Erythroblast (primary cell): ENCODE measurements at places on chromosomes 2 and 18.

GRCh38 chr2:230691005-230691647, 21.5 kb upstream of the CAB39 start:
- no peak for DNase-seq

DNA sequence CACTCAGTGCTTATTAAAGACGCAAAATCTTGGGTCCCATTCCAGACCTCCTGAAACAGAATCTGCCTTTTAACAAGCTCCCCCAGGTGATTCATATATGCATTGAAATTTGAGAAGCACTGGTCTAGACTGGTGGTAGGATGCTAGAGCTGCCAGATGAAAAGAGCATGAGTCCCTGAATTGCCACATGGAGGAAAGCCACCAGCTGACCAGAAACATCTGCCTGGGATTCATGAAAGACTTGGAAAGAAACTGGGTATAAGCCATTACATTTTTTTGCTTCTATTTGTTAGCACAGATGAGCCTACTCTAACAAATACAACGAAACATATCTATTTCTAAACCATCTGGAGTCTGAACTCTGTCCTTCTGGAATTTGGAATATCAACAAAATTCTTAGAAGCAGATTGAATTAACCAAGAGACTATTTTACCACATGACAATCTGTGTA, 228.9 kb downstream of the RBM43 start:
- DNase-seq = no peak

GRCh38 chr2:618005-618404, 59.2 kb downstream of the TMEM18 start:
- no peak for DNase-seq

DNA sequence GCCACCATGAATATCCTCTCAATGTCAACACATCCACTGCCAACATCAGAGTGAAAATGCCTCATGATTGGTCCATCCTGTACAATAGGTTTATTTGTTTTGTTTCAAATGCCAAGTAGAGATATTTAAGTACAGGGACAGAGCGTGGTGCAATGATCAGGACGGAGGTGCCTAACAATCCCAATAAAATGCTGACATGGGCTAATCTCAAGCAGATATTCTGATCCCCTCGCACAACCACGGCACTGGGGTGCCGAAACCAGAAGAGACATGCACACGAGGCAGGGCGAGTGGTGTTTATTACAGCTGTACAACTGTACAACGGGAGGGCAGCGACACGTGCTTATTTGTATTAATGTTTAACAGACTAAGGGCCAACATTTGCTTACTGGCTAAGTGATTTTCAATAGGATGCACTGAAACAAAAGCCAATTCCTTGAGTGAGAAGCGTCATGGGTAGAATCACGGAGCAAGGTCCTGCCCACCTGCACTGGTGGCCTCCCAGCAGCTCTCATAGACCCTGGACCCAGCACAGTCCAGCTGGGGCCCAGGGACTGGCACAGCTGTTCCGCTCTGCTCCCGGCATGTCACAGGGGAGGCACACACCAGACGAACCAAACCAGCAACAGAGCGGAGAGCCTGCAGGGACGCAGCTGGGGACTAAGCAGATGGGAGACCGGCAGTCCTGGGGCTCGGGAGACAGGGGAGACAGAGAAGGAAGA, 101.4 kb downstream of the HDAC4 start:
- no peak for DNase-seq

GRCh38 chr2:157364257-157364974, 38.8 kb upstream of the ERMN start:
- no peak for DNase-seq

- no peak for DNase-seq
Observed at GRCh38 chr2:14255135-14255820, 377.2 kb upstream of the LRATD1 start.

GRCh38 chr2:119482481-119483394, 41.5 kb downstream of the SCTR start:
- DNase-seq = no peak

- no peak for DNase-seq
Observed at GRCh38 chr18:79327199-79327721, 68.5 kb upstream of the NFATC1 start.

DNA sequence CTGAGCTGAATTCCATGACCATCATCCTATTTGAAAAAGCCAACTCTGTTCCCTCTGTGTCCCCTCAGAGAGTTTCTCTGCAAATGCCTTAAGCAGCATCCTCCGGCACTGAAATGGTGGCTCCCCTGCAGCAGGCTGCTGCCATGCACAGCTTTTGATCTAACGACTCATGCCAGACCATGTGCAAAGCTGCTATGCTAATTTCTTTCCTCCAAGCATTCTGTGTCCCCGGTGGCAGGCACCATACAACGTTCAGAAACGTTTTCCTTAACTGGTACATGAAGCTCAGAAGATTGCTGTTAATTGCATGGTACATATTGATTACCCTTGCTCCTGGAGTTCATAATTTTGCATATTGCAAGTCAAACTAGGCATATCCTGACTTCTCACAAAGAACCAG, 336.8 kb downstream of the RBM43 start:
- DNase-seq = no peak

GRCh38 chr2:144227427-144228105, 292.4 kb downstream of the ZEB2 start:
- DNase-seq = no peak

DNA sequence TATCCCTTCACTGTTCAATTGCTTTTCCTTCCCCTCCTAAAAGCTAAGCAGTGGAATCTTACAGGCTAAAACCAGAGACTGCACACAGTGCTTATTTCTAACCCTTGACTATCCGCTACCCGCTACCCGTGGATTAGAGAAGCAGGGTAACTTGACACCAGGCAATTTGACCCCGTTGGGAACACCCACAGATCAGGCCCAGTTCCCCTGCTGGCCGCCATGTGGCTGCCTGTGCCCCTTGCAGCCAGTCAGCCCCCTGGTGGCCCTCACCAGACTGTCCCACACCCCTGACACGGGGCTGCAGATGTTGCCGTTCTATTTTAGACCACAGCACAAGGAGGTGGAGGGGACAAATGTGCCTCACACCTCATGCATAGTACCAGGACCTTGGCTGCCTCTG, 74.8 kb downstream of the TXNL1 start:
- peak; percentile 24 for DNase-seq

DNA sequence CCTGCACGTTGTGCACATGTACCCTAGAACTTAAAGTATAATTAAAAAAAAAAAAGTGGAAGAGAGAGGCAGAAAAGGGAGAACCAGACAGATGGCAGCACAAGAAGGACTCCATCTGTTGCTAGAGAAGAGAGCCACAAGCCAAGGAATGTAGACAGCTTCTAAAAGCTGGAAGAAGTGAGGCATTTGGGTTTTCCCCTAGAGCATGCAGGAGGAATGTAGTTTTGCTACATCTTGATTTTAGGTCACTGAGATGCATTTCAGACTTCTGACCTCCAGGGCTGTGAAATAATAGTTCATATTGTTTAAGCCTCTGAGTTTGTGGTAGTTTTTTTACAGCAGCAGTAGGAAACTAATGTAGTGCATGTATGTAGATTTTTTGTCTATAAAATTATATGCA, 46.0 kb downstream of the CAVIN2 start:
- DNase-seq = no peak
